ENCODE measurements at places on chromosomes 1 and 21.

- no peak for DNase-seq
Observed at GRCh38 chr1:109277434-109278204, 5.3 kb downstream of the PSRC1 start.

GRCh38 chr1:1371746-1372711, 3.0 kb downstream of the AURKAIP1 start:
- DNase-seq, result no peak

DNA sequence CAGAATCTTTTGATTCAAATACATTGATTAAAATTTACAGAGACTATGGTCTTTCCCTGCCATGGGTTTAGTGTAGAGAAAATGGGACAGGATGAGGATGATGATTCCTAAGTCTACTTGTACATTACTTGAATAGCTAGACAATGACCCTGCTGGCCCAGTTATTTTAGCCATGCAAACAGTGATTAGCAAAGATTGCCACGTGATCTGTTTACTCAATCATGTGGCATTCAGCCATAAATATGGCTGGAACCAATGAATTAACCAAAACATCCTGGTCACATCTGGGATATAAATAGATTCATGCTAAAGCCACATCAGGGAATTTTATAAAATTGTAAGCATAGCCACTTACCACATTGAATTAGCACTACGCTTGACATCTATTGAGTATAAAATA, 167.3 kb downstream of the PBX1 start:
- DNase-seq, result no peak

DNA sequence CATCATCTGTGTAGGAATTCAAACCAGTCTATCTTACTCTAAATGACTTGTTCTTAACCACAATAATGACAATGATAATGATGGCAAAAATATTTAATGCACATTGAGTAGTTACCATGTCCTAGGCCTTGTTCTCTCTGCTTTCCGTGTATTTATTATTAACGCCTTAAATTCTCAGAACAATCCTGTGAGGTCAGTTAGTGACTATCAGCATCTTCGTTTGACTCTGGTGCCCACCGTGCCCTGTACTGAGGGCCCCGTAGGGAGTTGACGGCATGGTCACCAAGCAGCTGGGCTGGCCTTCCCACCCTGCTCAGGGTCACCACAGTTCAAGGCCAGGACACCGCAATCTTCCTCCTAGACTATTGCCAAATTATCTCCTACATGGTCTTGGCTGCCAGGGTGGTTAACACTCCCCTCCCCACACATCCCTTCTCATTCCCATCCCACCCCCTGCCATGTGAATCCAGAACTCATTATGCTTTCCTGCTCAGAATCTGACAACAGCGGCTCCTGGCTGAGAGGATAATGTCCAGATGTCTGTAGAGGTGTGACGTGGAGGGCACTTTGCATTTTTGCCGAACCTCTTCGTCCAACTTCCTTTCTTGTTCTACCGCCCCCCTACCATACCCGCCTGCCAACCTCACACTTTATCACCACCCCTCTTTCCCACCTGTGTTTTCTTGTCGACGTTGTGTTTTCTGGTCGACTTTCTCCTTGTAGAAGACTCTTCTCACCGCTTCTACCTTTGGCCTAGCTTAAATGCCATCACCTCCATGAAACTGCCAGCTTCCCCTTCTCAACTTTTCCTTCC, 33.4 kb downstream of the IGFN1 start:
- DNase-seq, result no peak

- no peak for DNase-seq
Observed at GRCh38 chr1:160823296-160823695, 27.3 kb downstream of the LY9 start.

DNA sequence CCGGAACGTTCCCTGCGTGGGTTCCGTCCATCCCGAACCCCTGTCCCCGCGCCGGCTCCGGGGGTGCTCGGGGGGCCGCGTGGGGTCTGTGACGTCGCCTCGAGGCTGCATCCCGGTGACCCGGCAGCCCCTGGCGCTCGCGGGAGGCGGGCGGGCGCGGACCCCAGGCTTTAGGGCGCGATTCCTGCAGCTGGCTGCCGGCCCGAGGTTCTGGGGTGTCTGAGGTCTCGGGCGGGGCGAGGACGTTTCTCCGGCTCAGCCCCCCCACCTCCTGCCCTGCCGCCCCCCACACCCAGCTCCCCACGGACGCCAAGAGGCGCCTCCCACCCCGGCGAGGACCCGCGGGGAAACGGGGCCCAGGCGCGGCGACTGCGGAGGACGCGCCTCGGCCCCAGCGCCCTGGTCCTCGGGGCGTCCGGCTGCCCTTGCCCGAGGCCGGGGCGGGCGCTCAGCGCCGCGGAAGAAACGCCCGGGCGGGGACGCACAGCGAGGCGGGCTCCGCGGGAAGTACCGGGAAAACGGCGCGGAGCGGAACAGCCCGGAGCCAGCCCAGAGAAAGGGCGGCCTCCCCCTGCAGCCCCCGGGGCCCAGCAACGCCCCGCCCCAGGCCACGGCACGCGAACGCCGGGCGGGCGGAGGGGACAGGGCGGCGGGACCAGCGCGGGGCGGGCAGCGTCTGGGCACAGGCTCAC, 1.3 kb upstream of the PCBP3 start:
- DNase-seq, result no peak

- DNase-seq, result no peak
Observed at GRCh38 chr1:30229960-30230359, 493.4 kb downstream of the MATN1 start.

GRCh38 chr1:47677241-47677940, 239.5 kb downstream of the FOXD2 start:
- no peak for DNase-seq
